ENCODE measurements at places on chromosomes 6 and 20. TPM values are rescaled to one million over a fixed set of nuclear protein-coding genes. Genes with fewer than 3 reads are reported as not detected.

ASIP gene
- total RNA-seq = 0.99 TPM

GSTA3 gene
- 4.4 TPM for total RNA-seq

OR2J3 gene
- 0.10 TPM for total RNA-seq

SPDEF gene
- total RNA-seq = 0.17 TPM

AKAP7 gene
- total RNA-seq = 67.1 TPM

GZF1 gene
- 23.7 TPM for total RNA-seq

MAK gene
- total RNA-seq = 2.0 TPM

ADGRB3 gene
- 26.9 TPM for total RNA-seq

CALHM4 gene
- total RNA-seq = 0.22 TPM

HNF4A gene
- total RNA-seq = not detected

C6orf15 gene
- not detected for total RNA-seq

NKX2-4 gene
- total RNA-seq = not detected

DACT2 gene
- 5.7 TPM for total RNA-seq

ADAM33 gene
- total RNA-seq = 21.1 TPM

ZC3H12D gene
- 1.2 TPM for total RNA-seq
